Aorta (tissue), 5 donors: ENCODE measurements at places on chromosomes 4 and X.

- no peak overlapping the region for H3K27ac ChIP-seq
- no peak for DNase-seq
- H3K27me3 ChIP-seq, result no peaks in the 10 kb centered on the region
- no peaks in the 10 kb centered on the region for H3K4me1 ChIP-seq
- no peaks in the 10 kb centered on the region for H3K36me3 ChIP-seq
- no peak overlapping the region for H3K4me3 ChIP-seq
Measured at GRCh38 chr4:165364452-165365080, 14.2 kb upstream of the CPE start.

- H3K27ac ChIP-seq, result no peak overlapping the region
- no peaks in the 10 kb centered on the region for H3K36me3 ChIP-seq
- no peak overlapping the region for H3K4me3 ChIP-seq
- H3K4me1 ChIP-seq, result no peaks in the 10 kb centered on the region
Measured at GRCh38 chr4:3445829-3446545, 4.2 kb downstream of the HGFAC start.

GRCh38 chr4:56786955-56787354 lies 34.5 kb downstream of the SPINK2 start:
- no peak for DNase-seq
- H3K4me3 ChIP-seq, result no peak overlapping the region
- no peak overlapping the region for H3K27ac ChIP-seq
- H3K27me3 ChIP-seq, result peaks cover 1% of the 10 kb centered on the region
- H3K4me1 ChIP-seq, result no peaks in the 10 kb centered on the region
- no peaks in the 10 kb centered on the region for H3K36me3 ChIP-seq

DNA sequence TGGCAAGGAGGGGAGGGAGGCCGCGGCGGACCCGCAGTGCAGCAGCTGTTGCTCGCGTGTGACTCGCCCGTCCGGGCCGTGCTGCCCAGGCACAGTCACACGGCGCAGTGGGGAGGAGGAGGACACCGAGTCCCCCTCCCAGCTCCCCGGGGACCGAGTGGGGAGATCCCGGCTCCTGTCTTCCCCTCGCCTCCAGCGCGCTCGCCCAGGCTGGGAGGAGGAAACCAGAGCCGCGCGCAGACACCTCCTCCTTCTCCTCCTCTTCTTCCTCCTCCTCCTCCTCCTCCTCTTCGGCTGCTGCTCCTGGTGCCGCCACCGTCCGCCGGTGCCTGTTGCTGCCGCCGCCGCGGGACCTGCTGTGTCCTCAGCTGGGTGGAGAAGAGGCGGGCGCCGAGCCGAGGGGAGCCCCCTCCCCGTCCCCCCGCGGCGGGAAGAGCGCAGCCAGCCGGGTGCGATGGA lies at the start of gene TBC1D1:
TBC1D1 (plus strand) TSS at position 284 of the 459 bp plus-strand sequence. CDS start 11,012 bp downstream, outside the sequence.
- H3K4me1 ChIP-seq, result peaks cover 5% of the 10 kb centered on the region
- H3K27me3 ChIP-seq, result no peaks in the 10 kb centered on the region
- no peaks in the 10 kb centered on the region for H3K36me3 ChIP-seq
- DNase-seq, result peak; percentile 89
- peak within 1 kb of the TSS; percentile 77 for H3K27ac ChIP-seq

- no peaks in the 10 kb centered on the region for H3K4me1 ChIP-seq
- no peak overlapping the region for H3K4me3 ChIP-seq
- no peak overlapping the region for H3K27ac ChIP-seq
- no peaks in the 10 kb centered on the region for H3K36me3 ChIP-seq
- H3K27me3 ChIP-seq, result no peaks in the 10 kb centered on the region
Measured at GRCh38 chr4:134628066-134628465, 426.5 kb upstream of the PABPC4L start.

DNA sequence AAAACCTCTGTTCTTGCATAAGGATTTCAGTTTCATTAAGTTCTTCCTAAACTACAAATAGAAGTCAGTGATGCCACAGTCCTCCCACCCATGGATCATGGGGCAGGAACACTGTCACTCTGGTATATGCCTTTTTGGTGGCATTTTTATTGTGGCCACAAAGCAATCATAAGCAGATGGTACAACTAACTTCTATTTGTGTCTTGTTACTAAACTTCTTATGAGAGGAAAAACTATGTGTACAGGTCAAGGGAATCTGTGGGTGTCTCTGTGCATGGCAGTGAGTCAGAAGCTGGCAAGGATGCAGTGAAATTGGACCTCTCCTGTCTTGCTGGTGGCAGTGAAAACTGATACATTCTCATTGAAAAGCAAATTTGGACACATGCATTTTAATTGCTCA lies 245.0 kb upstream of the GPC4 start:
- no peaks in the 10 kb centered on the region for H3K27me3 ChIP-seq
- no peaks in the 10 kb centered on the region for H3K4me1 ChIP-seq
- H3K4me3 ChIP-seq, result no peak overlapping the region
- no peak overlapping the region for H3K27ac ChIP-seq
- no peaks in the 10 kb centered on the region for H3K36me3 ChIP-seq
- no peak for DNase-seq

DNA sequence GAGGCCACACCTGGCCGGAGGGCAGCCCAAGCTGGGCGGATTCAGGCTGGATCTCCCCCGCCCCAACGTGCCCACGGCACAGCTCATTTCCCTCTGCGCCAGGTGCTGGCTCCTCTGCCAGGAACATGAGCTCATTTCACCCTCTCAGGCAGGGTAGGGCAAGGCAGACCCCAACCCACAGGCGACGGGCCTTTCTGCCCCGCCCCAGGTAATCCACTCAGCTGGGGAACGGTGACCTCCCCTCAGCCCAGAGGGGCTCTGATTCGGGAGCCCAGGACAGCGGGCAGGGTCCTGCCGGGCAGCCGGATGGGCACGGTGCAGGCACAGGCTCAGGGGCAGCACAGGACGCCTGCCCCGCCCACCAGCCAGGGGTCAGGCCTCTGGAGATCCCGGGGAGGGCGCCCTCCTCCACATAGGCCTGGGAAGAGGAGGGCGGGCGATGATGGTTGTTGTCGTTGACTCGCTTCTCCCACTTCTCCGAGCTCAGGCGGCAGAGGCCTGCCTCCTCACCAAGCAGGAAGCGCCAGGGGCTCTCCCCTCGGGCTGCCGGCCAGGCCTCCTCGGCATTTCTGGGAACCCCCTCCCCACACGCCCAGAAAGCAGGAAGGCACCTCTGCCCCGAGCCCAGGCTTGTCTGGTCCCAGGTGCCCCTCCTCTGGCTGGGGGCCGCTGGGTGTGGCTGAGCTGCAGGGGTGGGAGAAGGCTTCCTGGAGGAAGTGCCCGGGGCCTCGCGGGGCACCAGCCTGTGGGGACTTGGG lies 31.1 kb downstream of the TACC3 start:
- H3K4me1 ChIP-seq, result no peaks in the 10 kb centered on the region
- no peak overlapping the region for H3K27ac ChIP-seq

GRCh38 chrX:71140440-71140839 lies 4.2 kb upstream of the NLGN3 start:
- no peaks in the 10 kb centered on the region for H3K4me1 ChIP-seq
- H3K27ac ChIP-seq, result no peak overlapping the region
- H3K36me3 ChIP-seq, result peaks cover 19% of the 10 kb centered on the region

DNA sequence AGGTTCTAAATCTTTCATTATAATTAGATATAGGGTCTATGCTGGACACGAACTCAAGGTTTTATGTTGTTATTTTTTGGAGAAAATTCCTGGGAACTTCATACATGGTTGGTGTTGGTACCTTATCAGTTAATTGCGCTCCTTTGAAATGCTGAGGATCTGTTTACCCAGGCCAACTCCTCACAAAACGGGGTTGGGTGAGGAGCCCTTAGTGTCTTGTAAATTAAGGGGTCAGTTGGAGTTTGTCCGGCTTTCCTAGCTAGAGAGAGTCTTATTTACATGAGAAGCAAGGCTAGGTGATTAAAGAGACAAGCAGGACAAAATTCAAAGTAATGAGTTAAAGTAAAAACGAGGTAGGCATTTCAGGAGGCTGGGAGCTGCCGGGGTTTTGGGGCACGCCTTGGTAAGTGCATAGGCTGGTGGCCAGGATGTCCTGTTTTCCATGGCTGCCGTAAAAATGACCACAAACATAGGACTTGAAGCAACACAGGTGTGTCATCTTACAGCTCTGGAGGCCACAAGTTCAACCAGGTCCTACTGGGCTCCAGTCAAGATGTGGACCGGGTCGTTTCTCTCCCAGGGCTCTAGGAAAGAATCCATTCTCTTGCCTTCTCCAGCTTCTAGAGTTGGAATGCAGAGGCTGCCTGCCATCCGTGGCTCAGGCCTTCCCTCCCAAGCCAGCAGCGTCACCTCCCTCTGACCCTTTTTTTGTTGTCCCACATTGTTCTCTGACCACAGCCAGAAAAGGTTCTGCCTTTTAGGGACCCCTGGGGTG lies 19.8 kb downstream of the PSAPL1 start:
- peaks cover 4% of the 10 kb centered on the region for H3K4me1 ChIP-seq
- no peak overlapping the region for H3K27ac ChIP-seq
- no peak overlapping the region for H3K4me3 ChIP-seq
- DNase-seq, result peak; percentile 6
- H3K36me3 ChIP-seq, result no peaks in the 10 kb centered on the region
- H3K27me3 ChIP-seq, result no peaks in the 10 kb centered on the region

GRCh38 chrX:78548012-78548411 lies 111.1 kb downstream of the RTL3 start:
- H3K4me1 ChIP-seq, result no peaks in the 10 kb centered on the region
- H3K36me3 ChIP-seq, result no peaks in the 10 kb centered on the region
- no peak overlapping the region for H3K4me3 ChIP-seq
- no peak overlapping the region for H3K27ac ChIP-seq
- no peak for DNase-seq

DNA sequence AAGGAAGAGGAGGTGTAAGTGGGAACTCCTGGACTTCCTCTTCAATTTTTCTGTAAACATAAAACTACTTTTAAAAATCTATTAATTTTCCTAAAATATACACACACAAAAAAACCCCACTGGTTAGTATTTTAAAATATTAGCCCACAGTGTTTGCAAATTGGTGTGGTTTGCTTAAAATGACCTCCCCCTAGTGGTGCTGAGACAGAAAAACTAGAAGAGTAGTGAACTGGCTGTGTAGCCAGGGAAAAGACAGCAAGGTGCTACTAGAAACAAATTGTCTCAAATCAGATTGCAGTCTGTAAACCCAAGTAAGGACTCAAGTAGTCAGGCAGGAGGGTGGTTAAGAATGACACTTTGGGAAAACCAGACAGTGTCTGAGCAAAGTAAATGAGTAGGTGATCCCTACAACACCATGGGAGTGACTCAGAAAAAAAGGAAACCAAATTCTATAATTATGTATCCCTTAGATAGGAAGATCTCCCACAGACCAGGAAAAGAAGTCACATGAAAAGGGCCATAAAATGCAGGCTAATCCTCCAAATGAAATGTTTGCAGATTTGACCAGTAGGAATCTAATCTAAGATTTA lies 26.0 kb downstream of the AMTN start:
- no peak overlapping the region for H3K27ac ChIP-seq
- no peaks in the 10 kb centered on the region for H3K27me3 ChIP-seq
- no peak for DNase-seq

- no peaks in the 10 kb centered on the region for H3K36me3 ChIP-seq
- no peaks in the 10 kb centered on the region for H3K4me1 ChIP-seq
- H3K27ac ChIP-seq, result no peak overlapping the region
- no peak for DNase-seq
Measured at GRCh38 chr4:54954656-54955388, 170.6 kb downstream of the KDR start.

DNA sequence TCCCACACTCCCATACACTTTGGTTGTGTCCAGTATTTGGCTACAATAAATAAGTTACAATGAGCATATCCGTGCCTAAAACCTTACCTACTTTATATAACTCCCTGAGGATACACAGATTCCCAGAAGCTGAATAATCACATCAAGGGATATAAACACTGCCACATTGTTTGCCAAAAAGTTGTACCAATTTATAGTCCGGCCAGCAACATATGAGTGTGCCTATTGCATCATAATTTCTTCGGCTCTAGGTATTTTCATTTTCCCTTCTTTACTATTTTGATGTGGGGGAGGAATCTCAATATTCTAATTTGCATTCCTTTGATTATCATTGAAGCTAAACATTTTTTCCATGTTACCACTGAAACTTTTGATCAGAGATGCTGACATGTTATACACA lies 146.4 kb downstream of the PCDH19 start:
- H3K27me3 ChIP-seq, result no peaks in the 10 kb centered on the region
- no peak overlapping the region for H3K4me3 ChIP-seq
- H3K36me3 ChIP-seq, result no peaks in the 10 kb centered on the region
- DNase-seq, result no peak

GRCh38 chr4:66636349-66636748 lies 909.0 kb downstream of the CENPC start:
- no peaks in the 10 kb centered on the region for H3K36me3 ChIP-seq
- H3K27ac ChIP-seq, result no peak overlapping the region
- no peaks in the 10 kb centered on the region for H3K27me3 ChIP-seq
- no peak for DNase-seq
- H3K4me1 ChIP-seq, result no peaks in the 10 kb centered on the region

DNA sequence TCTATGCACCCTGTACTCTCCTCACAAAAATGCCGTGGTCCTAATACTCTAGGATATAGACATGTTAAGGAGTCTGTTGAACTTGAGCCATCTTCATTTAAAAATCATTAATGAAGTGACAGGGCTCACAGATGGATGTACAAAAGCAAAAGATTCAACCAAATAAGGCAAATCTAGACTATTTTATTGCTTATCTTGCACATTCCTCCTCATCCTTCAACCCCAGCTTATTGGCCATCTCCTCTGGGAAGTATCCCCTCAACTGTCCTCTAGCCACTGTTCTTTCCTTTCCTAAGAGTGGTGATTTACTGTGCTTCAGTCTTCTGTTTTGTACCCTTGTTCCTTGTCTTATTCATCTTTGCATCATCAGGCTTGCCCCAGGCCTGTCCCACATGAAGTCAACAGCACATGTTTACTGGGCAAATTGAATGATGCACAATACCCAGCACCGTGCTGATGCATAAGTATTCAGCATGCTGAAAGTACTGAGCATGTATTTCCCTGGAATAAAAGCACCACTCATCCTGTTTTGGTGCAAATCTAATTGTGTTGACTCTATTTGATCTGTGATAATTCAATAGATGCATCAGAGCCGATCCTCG lies 287.3 kb upstream of the CLNK start:
- H3K36me3 ChIP-seq, result no peaks in the 10 kb centered on the region
- H3K4me1 ChIP-seq, result no peaks in the 10 kb centered on the region
- H3K4me3 ChIP-seq, result no peak overlapping the region
- peaks cover 1% of the 10 kb centered on the region for H3K27me3 ChIP-seq

DNA sequence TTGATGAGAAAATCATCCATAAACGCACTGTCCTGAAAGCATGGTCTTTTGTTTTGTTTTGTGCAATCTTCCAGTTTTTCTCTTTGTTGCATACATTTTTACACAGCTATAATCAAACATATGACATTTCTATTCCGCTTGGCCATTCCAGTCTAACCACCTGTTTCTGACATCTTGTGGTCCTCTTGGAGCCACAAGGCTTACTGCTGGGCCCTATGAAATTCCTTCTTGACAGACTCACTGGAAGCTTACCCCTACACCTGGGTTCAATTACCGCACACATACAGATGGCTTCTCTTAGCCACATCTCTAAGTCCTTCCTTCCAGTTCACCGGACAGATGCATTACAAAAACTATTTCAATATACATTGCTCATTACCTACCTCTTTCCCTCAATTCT lies 72.4 kb downstream of the PAPSS1 start:
- DNase-seq, result no peak
- H3K27ac ChIP-seq, result no peak overlapping the region
- no peaks in the 10 kb centered on the region for H3K4me1 ChIP-seq
- H3K4me3 ChIP-seq, result no peak overlapping the region
- peaks cover 5% of the 10 kb centered on the region for H3K36me3 ChIP-seq
- no peaks in the 10 kb centered on the region for H3K27me3 ChIP-seq
